ENCODE measurements at places on chromosomes 12 and 14.

DNA sequence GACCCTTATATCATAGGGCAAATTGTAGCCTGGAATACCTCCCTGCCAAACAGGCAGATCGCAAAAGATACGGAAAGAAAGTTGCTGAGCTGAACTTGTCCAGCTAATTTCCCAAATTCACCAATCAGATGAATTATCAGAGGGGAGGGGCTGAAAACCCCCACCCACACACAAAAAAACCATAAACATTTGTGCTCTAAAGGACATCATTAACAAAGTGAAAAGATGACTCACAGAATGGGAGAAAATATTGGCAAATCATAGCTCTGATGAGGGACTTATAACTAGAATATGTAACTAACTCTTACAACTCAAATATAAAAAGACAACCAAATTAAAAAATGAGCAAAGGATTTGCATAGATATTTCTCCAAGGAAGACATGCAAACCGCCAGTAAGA is 36.3 kb downstream of the PTHLH start:
- no peak for DNase-seq

DNA sequence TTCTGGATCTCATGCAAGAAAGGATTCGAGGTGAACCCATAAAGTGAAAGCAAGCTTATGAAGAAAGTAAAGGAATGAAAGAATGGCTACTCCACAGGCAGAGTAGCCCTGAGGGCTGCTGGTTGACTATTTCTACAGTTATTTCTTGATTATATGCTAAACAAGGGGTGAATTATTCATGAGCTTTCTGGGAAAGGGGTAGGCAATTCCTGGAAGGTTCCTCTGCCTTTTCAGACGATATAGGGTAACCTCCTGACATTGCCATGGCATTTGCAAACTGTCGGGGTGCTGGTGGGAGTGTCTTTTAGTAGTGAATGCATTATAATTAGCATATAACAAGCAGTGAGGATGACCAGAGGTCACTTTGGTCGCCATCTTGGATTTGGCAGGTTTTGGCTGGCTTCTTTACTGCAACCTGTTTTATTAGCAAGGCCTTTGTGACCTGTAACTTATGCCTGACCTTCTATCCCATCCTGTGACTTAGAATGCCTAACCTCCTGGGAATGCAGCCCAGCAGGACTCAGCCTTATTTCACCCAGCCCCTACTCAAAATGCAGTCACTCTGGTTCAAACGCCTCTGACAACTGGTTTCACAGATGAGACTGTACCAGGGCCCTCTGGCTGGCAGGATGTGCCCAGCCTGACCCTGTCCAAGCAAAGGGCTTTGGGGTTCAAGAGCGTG is 157.7 kb upstream of the SFSWAP start:
- no peak for DNase-seq

DNA sequence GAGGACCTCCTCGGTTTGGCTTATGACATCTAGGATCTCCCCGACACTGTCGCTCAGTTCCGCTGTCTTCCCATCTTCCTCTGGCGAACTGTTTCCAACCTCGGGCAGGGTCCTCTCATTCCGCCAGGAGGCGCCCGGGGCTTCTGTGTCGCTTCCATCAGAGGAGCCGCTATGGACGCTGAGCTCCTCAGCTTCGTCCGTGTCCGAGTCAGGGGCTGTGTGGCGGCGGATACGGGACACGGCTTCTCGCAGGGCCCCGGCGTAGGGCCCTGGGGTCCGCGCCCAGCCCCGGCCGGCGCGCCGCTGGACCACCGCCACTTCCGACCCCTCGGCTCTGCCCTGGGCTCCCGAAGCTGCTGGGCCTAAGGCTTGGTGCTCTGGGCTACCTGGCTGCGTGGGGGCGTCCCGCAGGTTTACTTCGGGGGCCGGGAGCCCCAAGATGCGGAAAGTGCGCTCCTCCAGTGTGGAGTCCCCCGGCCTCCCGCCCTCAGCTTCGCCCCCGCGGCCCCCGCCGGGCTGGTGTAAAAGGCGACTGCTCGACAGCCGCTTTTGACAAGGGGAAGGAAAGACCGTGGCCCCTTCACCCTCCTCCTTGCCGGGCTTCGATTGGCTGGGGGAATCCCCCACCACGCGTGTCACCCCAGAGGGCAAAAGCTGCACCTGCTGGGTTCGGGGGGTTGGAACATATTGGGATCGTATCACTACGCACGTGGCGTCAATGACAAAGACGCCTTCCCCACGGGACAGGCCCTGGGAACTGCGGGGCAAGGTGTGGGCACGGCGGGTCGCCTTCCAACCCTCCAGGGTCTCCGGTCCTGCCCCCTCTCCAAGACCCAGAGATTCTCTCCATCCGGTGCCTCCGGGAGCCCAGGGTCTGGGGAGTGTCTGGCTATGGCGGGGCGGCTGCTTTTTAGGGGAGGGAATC is 2.1 kb downstream of the DDN start:
- peak; percentile 71 for DNase-seq

GRCh38 chr14:77455966-77456640 is 1.3 kb downstream of the VIPAS39 start:
- DNase-seq, result no peak

DNA sequence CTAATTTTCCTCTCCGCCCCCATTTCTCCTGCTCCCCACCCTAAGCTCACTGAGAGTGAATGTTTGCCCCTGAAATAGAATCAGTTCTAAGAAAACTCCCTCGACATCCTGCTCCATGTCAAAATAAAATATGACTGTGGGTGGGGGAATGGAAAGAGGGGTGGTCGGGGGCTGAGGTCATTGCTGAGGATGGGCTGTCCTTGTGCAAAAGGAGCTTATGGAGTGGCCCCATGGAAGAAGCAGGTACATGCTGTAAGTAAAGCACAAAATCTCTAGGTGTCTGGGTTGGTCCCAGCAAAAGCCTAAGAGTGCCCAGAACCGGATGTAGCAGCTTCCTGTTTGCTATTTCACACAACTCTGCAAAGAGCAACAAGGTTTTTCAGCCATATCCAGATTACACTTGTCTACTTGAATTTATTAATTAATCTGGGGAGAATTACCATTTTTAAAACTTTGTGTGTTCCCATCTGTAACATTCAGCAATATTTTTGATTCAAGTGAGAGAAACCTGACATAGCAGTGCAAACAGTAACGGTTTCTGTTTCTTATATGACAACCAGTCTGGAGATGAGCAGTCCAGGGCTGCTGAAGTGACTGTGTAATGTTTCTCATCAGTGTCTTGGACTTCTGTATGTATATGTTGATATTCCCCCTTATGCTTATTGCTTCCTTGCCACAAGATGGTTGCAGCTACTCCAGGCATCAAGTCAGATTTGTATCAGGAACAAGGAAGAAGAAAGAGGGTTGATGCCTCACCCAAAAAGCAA is 40.4 kb upstream of the GZMB start:
- no peak for DNase-seq

- peak; percentile 74 for DNase-seq
These were observed 239.7 kb upstream of the RGS6 start for GRCh38 chr14:71692496-71692895.

DNA sequence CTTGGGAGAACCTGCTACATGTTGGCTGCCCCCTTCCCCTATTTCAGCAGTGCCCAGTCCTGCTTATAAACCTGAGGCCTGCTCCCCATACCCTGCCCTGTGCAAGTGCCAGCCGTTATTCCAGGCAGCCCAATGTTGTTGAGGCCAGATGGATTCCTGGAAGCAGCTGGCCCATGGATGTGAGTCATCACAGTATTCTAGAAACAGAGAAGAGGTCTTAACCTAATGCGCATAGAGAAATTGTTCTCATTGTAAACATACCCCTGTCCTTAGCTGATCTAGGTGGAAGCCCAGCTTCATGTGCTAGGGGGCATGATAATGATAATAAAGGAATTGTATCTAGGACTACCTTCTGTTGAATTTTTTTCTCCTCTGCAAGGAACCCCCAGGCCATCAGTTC is 69.7 kb downstream of the TSPAN11 start:
- DNase-seq, result no peak

GRCh38 chr12:98358144-98358543 is 157.2 kb upstream of the TMPO start:
- no peak for DNase-seq

DNA sequence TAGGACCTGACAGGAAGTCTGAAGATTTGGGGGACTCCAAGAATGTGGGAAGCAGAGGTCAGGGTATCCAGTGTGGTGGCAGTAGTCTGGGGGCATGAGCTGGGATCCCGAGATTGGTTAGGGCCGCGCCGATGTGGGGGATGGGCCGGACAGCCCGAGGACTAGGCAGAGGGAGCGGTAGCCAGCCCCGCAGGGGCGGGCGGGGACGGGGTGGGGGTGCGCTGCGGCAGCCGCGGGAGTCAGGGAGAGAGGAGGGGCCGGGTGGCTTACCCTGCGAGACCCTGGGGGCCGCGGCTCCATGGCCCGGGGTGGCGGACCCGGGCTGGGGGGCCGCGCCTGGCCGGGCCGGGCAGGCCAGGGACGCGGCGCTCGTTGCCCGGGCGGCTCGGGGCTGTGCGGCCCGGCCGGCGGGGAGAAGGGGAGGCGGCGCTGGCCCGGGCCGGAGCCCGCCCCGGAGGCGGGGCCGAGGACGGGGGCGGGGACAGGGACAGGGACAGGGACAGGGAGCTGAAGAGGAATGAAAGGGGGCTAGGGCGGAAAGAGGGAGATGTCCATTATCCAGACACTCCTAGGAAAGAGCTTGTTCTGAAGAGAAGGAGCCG is 5.6 kb downstream of the ZNF385A start:
- DNase-seq, result no peak

DNA sequence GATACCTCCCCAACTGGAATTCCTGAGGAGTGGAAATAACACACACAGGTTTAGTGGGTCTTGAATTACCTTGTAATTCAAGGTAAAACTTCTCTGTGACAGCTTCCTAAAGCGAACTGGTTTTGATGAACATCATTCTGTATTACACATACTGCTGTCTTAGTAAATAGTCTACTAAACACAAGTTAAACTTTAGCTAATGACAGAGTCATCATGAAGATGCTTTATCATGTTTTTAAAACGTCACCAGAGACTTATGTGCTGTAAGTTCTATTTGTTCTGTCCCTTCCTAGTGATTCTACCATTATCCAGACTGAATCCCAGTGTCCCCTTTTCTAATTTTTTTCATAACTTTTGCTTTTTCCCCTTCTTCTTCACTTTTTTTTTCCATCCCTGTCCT is 11.6 kb upstream of the GXYLT1 start:
- no peak for DNase-seq

GRCh38 chr14:52824462-52824861 is 33.1 kb upstream of the GNPNAT1 start:
- DNase-seq, result peak; percentile 16

GRCh38 chr14:61569812-61570548 is 125.3 kb upstream of the HIF1A start:
- DNase-seq, result no peak

GRCh38 chr12:62720661-62721330 is 214.2 kb downstream of the PPM1H start:
- peak; percentile 82 for DNase-seq

- no peak for DNase-seq
These were observed 209.2 kb upstream of the NOS1 start for GRCh38 chr12:117570608-117571007.

All from globus pallidus (tissue), 1 donor.